ENCODE measurements at places on chromosomes 11 and 22.

DNA sequence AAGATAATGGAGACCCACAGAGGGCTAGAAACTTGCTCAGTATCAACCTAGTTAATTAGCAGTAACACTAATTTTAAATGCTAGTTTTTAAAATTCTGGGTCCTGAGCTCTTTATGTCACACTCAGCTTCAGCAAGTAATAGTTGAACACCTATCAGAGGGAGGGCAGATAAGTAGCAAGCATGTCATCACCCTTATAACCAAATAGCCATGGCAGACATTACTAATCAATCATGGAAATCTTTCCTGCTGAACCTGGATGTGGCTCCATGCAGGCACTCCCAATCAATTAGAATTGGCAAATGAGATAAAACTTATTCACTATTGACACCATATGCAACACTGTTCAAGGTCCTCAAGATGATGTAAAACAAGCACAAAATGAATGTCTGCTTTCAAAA lies 111.5 kb upstream of the SEZ6L start:
- no peak for DNase-seq

DNA sequence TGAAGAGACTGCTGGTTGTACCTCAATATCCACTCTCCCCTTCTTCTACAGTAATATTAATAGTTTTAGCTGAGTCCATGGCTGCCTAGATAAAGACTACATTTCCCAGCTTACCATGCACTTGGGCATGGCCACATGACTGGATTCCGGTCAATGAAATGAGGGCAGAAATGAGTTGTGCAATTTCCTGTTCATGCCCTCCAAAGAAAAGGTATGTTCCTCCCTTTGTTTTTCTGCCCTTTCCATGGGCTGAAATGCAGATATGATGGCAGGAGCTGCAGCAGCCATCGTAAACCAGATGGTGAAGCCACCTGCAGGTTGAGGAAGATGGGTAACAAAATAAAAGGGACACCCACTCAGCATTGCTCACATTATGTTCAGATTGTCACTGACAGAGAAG lies 15.3 kb upstream of the ELFN2 start:
- peak; percentile 58 for DNase-seq

- no peak for DNase-seq
Measured at GRCh38 chr11:48005136-48005535, 24.8 kb downstream of the PTPRJ start.

DNA sequence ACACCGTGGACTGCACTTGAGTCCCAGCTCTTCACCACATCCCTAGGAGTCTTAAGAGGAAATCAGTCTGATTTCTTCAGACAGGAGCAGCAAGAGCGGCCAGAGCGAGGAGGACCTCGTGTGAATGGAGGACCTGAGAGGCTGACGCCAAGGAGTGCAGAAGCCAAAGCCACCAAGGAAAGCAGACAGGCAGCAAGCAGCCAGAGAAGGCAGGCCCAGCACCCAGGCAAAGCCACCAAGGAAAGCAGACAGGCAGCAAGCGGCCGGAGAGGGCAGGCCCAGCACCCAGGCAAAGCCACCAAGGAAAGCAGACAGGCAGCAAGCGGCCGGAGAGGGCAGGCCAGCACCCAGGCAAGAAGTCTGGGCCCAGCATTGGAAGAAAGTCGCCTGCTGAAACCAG lies 11.8 kb downstream of the CYB561A3 start:
- no peak for DNase-seq

All from EL (cell line).